ENCODE measurements at places on chromosomes 12 and 14.
A peak's percentile ranks its signal among the peaks of the same experiment; 100 is the strongest.

- DNase-seq: no peak
Measured at GRCh38 chr12:113598815-113599406, 127.2 kb upstream of the LHX5 start.

DNA sequence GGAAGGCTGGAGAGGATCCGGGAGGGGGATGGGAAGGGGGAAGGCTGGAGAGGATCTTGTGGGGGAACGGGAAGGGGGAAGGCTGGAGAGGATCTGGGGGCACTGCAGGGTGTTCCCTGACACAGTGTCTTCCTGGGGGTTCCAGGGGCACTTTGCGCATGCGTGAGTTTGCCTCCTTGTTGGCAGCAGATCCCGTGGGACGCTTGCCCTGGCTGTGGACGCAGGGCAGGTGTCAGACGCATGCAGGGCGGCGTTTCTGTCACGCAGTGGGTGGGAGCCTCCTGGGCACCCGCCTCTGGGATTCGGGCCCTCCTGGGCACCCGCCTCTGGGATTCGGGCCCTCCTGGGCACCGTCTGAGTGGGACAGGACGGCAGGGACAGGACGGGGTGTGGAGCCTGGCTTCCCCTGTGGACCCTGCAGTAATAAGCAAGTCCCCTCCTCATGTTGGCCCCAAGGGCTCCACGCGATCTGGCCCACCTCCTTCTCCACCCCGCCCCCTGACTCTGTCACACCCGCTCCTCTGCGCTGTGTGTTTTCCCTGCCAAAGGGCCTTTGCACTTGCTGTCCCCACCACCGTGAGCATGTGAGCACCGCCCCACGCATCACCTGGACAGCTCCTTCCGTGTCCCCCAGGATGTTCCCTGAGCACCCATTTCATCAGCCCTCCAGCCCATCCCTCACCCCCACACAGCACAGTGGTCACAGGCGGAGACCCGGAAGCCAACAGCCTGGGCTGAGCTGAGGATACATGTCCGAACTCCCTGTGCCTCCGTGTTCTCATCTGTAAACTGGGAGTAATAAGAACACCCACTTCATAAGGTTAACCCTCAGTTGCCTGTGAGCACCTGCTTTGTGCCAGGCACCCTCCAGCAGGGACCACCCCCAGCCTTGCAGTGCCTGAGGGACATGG lies 4.4 kb downstream of the MMP17 start:
- DNase-seq: no peak

DNA sequence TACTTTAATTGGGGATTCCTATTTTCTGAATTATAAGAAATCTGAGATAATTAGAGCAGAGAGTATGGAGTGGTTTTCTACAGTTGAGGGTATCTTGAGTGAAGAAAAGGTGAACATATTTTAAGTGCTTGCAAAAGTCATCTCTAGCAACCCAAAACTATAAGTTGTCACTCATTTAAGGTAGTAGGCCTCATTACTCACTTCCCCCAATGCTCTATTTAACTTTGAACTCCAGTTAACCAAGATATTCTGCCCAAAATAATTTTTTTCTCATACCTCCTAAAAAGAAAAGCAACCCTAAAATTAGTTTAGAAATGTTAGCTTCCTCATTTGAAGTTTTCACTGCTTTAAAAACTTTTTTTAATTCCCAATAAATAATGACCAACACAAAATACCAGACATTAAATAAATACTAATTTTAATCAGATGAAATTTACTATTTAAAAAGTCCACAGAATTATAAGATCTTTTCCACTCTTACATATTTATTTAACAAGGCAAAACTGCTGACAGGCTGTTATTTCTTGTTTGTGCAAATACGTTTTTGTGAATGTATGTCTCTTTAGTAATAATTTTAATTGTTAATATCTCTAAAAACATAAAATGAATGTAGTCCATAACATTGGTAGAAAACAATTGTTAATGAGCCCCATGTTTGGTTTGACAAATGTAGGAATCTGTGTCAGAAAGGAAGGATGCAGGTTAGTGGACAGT lies 47.8 kb downstream of the VRK1 start:
- no peak for DNase-seq

GRCh38 chr14:58298477-58299400 lies at the start of gene ARID4A:
TSS of gene ARID4A (plus strand) at chr14:58298555. CDS start at chr14:58299855, 1,300 bp downstream.
- DNase-seq: no peak

GRCh38 chr12:110536834-110537604 lies 34.9 kb downstream of the RAD9B start:
- DNase-seq: no peak

- DNase-seq: no peak
Measured at GRCh38 chr14:102442241-102443211, 67.0 kb downstream of the ANKRD9 start.

DNA sequence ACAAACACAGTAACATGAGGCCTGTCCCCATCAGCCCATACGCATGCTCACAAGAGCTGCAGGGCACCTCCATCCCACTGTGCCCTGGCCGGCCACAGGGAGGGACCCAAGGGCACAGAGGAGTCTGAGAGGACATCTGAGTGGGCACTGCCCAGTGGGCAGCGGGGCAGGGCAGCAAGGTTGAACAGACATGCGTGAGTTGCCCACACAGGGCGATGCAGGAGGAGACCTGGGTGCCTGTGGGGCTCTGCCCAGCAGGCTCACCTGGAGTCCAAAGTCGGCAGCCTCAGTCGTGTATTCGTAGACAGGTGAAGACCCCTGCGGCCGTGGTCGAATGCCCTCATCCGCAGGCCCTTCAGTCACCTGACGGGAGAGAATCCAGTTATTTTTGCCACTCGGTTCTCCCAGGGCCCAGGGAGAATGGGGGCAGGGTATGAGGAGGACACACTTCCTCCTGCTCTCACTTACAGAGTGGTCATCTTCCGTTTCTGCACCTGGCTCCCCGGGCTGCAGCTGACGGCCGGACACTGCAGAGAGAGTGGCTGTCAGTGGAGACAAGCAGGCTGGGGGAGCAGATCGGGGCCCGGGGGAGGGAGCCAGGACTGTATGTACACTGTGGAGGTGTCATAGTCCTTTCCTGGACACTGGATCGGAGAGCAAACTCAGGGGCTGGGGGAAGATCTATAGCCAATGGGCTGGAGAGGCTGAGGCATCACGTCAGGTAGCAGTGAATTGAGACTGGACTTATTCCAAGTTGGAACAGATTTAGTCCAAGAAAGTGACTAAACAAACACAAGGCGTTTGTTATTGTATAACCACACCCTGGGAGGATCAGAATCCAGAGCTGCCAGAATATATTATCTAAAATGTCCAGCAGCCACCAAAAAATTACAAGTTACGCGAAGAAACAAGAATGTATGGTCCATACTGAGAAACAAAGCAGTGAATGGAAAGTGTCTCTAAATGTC lies 20.7 kb downstream of the AHNAK2 start:
- no peak for DNase-seq

GRCh38 chr12:31817120-31817519 lies 88.3 kb upstream of the AMN1 start:
- no peak for DNase-seq

DNA sequence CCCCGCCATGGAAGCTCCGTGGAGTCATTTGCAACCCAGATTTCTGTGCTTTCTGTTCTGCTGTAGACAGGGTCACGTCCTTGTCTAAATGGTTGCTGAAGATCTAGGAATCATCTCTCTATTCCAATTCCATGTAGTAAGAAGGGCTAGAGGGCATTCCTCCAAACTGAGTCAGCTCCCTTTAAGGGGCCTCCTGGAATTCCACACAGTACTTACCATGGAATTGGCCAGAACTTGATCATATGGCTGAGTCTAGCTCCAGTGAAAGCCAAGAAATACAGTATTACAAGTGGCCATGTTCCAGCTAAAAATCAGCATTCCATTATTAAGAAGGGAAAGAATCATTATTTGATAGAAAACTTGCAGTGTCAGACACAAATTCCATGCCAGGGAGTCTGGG lies 171.9 kb downstream of the PRKCH start:
- no peak for DNase-seq

DNA sequence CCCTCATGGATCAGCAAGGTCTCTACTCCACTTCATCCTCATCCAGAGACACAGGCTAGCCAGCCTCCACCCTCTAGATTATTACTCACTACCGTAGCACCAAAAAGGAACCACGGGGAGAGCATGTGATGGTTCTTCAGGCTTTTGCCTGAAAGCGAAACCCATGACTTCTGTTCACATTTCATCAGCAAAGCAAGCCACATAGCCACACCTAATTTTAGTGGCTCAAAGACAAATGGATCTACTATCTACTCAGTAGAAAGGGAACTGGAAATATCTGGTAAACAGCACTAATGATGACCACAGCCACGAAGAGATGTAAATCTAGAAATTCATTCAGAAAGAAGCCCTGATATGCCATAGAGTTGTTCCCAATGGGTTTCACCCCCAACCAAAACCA lies 51.4 kb downstream of the VCPKMT start:
- DNase-seq: no peak

- DNase-seq: peak; percentile 47
Measured at GRCh38 chr14:51979088-51979709, 10.1 kb upstream of the RTRAF start.

GRCh38 chr14:64730681-64731080 lies 26.5 kb downstream of the PLEKHG3 start:
- DNase-seq: no peak

GRCh38 chr12:100801320-100801719 lies 6.7 kb downstream of the ANO4 start:
- no peak for DNase-seq

- no peak for DNase-seq
Measured at GRCh38 chr12:25845415-25845814, 113.1 kb upstream of the RASSF8 start.

- DNase-seq: no peak
Measured at GRCh38 chr14:104387022-104388010, 192.2 kb upstream of the C14orf180 start.

DNA sequence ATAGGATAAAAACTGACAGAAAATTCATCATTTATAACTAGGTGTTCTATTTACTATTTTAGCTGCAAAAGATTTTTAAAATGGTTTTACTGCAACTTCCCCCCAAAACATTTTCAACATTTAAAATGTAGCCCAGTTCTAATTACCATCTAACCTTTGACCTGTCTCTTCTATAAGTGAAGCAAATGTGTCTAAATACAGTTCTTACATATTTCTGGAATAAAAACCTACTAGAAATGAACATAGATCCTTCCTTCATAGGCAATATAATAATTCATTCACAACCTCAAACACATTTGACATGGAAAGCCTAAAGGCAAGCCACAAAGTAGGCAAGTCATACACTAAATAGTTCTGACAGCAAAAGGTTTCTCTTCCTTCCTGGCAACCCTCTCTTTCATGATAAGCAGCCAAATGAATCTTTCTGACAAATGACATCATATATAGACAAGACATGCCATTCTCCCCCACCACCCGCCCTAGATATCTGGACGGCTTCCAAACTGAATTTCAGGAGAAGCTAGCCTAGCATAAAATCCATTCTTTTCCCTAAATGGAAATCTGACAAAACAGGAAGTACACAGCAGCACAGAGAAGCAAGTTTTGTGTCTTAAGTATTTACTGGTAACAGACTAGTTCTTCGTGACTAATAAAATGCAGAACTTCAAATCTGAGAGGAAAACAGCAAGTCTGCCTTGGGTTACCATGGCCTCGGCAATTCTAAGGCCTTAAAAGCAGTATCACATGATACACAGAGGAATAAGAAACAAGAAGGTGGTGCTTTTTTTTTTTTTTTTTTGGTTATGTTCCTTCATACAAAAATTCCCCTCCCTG lies 17.2 kb upstream of the ARID4A start:
- DNase-seq: no peak

DNA sequence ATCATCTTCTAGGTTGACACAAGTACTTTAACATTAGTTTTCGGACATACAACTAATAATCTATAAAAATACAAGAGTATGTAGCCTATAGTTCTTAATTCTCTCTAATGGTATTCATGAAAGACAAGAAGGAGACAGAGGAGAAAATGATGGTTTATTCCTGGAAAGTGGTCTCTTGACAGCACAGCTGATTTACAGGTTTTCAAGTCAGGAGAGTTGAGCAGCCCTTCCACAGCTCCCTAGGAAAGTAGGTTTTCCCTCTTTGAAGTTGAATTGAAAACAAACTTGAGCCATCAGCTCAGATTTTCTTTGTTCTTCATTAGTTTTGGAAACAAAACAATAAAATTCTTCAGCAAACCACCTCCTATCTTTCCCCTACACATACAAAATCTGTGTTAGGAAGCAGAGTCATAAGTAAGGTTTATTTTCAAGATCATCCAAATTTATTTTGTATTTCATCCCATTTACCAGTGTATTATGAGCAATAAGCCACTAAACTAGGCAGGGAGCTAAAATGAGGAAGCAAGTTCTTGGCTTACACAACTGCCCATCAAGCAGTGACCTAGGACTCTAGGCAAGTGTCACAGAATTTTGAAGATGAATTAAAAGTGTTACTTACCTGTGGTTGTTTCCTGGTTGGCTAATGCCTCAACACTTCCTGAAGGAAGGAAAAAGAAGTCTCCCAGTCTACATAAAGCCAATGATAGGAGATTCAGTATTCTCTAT lies 357.0 kb downstream of the BCAT1 start:
- no peak for DNase-seq

GRCh38 chr14:31992011-31992447 lies 85.1 kb upstream of the ARHGAP5 start:
- DNase-seq: no peak

DNA sequence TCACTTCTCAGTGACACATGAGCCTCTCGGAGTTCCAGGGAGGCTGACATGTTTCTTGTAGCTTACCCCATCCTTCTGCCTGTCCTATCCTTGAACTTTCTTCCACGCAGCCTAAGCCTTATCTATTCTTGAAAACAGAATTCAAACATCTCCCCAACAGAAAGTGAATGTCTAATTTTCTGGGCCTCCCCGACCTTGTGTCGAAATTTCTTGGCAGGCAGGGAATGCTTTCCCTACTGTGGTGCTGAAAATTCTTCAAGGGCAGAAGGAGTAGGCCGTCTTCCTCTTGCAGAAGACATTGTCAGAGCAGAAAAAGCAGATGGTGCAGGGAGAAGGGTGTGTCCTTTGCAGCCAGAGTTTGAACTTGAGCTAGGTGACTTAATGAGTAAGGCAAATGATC lies 63.0 kb upstream of the TCL1B start:
- no peak for DNase-seq

GRCh38 chr14:68140076-68140741 lies 320.6 kb downstream of the RAD51B start:
- DNase-seq: no peak

DNA sequence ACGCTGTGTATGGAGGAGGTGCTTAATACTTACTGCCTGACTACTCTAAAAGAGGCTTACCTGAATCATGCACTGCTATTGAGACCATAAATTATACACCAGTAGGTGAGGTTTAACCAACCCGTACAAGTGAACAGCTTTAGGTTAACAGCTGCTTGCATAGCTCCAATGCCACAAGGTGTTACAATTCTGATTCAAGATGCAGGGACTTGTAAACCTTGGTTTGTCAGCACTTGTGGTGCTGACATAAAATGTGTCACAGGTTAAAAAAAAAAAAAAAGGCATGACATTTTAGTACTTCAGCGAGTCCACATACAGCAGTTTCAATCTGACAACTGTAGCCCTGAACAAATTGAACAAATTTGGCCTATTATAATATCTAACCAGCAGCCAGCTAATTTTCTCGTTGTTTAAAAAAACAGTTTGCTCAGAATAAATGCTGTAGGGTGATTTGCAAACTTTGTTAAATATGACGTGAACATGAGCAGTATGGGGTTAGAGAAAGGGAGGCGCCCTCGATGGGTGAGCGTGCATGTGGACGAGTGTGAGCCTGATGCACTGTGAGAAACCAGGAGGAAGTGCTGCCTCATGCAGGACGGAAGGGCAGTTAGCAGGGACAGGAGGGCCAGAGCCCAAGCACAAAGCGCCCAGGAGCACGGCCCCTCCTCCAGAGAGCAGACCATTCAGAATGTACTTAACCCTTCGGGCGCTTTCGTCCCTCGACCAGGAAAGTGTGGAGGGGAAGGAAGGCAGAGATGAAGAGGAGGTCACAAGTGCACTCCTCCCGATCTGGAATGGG lies 44.7 kb downstream of the TCHP start:
- no peak for DNase-seq

- DNase-seq: no peak
Measured at GRCh38 chr14:52661314-52661713, 34.0 kb downstream of the ERO1A start.
